CD4-positive, alpha-beta T cell treated with Interleukin-1 beta for 1 hour (primary cell): ENCODE measurements at places on chromosomes 7 and 10.

GRCh38 chr7:120941064-120941463, 9.5 kb upstream of the ING3 start:
- no peak for DNase-seq

DNA sequence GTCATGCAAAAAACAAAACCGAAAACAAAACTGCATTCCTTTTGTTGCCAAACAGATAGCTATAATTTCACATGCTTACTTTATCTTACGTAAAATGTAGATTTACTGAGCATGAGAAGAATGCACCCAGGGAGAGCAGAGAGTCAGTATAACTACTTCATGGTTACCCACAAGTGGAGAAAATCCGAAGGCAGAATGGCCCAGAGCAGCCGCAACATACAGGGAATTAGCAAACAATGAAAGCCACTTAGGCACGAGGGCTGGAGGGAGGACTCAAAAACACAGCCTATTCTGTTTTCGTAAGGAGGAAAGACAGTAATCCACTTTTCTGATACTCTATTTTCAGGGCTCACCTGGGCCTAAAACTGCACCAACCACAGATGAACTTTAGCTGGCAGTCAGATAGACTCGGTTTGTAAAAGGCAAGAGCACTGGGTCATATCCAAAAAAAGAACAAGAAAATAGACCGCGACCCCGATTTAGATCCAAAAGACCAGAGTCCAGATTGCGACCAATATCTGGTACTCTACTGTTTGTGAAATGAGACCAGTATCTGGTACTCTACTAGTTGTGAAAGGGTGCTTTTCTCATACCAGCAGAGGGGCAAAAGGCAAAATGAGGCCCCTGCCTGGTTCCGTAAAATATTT, 1.3 kb downstream of the ITPRIP start:
- no peak for DNase-seq

DNA sequence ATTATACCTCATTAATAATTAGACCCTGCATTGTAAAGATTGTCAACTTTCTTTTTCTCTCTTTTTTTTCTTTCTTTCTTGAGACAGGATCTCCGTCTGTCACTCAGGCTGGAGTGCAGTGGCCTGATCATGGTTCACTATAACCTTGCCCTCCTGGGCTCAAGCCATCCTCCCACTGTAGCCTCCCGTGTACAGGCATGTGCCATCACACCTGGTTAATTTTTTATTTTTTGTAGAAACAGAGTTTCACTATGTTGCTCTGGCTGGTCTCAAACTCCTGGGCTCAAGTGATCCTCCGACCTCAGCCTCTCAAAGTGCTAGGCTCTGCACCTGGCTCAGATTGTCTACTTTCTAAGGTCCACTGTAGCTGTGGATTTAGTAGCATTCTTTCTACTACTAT, 50.7 kb downstream of the MDFIC start:
- no peak for DNase-seq

GRCh38 chr10:128875956-128876736, 590.9 kb upstream of the MGMT start:
- no peak for DNase-seq

DNA sequence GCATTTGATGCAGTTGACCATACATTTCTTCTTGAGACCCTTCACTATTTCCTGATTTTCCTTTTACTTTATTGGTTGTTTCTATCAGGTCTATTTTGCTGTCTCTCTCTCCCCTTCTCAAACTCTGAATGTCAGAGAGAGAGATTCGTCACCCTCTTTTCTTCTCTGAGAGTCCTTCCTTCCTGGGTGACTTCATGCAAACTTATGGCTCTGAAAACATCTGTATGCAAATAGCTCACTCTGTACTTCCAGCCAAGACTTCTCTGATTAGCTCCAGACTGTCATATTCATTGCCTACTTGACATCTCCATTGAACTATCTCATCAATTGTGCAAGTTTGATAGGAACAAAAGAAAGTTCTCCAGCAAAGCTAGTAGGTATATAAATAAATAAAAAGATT, 191.7 kb upstream of the KLF6 start:
- DNase-seq, result peak; percentile 27
